ENCODE measurements at places on chromosomes 7 and 10.

DNA sequence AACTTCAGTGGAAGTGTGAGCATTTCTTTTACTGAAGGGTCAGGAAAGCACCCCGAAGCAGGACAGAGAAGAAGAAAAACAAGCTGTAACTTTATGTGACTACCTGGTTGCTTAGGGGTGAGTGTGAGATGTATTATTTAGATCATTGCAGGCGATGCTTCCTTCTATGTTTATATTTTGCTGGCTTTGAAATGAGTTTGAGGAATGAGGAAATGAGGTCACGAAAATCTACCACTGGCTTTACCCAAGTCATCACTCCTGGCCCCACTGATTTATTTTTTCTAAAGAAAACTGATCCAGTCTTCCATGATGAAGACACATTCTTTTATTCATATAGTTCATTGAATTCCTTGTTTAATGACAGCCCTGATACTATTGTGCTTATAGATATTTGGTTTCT, 716.6 kb upstream of the FZD8 start:
- DNase-seq: no peak

DNA sequence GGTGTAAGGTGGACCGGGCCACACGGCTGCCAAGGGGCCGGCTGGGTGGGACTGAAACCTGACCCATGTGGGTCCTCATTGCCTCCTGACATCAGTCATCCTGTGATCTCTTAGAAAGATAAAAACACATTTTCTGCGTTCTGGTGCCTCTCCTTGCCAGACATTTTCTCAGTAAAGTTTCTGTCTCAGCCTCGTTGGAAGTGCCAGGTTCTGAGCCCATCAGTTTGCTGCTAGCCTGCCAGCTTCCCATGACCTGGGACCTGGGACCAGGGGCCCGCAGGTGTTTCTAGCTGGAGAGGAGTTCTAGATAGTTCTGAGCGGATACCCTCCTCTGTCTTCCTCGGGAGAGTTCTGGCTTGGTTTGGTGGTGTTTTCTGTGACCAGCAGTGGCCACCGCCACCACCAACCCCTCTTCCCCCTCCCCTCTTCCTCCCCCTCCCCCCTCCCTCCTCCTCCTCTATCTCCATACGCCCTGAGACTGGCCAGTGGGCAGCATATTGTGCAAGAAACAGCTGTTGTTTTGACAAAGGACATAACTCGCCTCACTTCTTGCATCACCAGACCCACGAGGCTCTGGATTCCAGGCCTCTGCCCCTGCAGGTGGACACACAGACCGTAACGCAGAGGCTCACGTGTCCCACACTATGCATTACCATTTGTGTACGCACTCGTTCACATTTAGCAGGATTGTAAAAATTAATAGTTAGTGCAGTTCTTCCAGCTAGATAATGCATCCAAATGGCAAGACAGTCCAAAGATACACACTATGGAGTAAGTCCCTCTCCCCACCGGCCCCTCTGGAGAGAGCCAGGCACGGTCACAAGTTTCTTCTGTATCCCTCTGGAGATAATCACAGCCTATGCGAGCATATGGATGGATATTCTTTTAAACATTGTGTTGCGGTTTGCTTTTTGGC, 94.6 kb downstream of the CUX1 start:
- no peak for DNase-seq

DNA sequence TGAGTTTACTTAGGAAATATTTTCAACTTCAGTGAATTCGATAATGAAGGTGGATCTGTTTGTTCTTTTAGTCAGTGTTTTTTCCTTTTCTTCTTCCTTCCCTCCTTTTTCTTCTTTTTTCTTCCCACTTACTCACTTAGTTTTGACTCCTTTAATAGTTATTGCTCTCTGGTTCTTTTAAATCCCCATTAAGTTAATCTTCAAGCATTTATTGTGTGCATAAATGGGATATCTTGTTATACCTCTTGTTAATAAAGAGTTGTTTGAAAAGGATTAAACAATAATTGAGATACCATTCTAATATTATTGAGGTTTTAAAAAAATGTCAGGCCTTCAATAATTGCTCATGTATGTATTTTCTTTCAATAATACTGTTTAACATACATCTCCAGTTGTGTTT, 19.5 kb downstream of the STAM start:
- DNase-seq: no peak

- DNase-seq: no peak
Observed at GRCh38 chr10:3260066-3260834, 87.7 kb upstream of the PITRM1 start.

DNA sequence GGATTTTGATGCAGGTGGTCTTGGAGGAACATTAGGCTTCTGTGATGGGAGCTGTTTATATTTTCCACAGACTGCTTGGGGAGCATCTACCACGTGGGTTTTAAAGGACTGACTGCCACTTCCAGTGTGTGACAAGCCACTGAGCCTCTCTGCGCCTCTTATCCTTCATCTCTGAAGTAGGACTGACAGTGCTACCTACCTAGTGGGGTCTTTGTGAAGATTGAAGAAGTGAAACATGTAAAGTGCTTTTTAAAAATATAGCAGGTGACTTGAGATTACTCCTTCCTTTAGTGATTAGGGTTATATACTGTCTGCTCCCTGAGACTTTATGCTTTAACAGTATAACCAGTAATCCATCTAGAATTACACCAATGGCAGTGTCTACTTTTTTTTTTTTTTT, 29.9 kb downstream of the NKX2-3 start:
- DNase-seq: no peak

DNA sequence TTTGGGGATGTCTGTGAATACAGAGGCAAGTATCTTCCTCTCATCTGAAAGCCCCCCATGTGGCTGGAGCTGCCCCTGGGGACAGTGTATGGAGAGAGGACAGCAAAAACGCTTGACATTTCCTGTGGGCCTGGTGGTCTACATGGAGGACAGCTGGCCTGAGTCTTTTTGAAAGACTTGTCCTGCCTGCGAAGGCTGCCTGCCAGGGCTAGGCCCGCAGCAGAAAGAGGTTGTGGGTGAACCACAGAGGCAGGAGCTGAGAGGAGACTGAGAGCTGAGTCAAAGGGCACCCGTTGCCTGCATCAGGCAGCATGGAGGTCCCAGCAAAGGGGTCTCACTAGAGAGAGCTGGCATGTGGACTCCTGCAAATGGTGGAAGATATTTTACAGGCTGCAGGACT, 66.4 kb downstream of the KAT6B start:
- DNase-seq: no peak

DNA sequence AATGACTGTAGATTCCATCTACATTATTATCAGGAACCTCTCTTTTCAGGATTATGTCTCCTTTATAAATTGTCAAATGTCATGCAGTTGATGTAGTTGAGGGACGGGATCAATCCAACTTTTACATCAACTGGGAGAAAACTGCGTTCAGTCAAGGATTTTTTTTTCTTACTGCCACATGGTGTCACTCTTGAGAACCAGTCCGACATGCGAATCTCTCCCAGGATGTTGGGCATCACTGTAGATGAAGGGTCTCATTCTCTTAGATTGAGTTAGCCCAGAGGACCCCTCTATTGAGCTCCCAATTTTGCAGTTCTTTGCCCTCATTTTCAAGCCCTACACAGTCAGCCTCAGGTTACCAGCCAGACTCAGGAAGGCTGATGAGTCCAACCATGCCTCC, 120.3 kb upstream of the PTPRZ1 start:
- DNase-seq: no peak

DNA sequence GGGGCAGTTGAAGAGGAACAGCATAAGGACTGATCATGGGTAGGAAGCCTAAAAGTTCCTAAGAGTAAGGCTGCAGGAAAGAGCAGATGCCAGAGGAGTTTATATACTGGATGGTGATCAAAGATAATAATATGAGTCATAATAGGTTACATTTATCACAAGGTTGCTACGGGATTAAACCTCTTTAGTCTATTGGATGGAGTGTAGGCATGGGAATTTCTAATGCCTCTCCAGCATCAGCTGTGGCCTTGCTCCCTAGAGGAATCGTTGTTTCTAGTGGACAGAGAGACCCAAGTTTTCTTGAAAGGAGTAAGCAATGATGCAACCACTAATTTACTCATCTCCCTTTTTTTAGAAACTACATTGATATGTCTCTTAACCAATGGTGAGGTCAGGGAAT, 213.4 kb downstream of the GPR37 start:
- DNase-seq: no peak

DNA sequence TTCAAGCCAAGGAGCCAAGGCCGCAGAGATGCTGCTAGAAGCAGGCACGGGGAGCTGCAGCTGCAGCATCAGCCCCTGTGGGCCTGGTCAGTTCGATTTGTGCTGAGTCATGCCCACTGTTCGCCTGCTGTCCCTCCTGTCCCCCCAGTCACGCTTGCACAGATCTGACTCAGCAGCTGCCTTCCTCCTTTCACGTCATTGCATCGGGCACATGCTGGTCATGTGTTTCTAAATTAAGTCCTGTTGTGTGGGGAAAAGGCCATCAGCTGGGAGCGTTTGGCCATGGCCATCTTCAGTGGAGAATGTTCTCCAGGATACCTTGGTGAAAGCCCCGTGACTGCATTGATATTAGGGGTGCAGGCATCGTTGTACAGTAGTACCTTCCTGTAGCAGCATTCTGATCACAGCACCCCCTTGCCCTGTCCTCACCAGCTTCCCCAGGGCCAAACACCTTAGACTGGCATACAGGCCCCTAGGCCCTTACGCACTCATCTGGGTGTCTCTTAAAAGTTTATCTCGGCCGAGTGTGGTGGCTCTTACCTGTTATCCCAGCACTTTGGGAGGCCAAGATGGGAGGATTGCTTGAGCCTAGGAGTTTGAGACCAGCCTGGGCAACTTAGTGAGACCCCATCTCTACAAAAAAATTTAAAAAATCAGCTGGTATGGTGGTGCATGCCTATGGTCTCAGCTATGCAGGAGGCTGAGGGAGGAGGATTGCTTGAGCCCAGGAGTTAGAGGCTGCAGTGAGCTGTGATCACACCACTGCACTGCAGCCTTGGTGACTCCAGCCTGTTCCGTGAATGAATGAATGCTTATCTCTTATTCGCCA, 23.2 kb downstream of the POR start:
- no peak for DNase-seq

All from cortex of kidney (tissue), 1 donor.